H4 (cell line): ENCODE measurements at places on chromosomes 6 and 20. TPM values are rescaled to one million over a fixed set of nuclear protein-coding genes. Genes with fewer than 3 reads are reported as not detected.

Gene OR2H1
- total RNA-seq = not detected in 2 replicates

GRCh38 chr6:4805553-4806336, 29.5 kb downstream of the CDYL start:
- peak; percentile 60 for DNase-seq

DNA sequence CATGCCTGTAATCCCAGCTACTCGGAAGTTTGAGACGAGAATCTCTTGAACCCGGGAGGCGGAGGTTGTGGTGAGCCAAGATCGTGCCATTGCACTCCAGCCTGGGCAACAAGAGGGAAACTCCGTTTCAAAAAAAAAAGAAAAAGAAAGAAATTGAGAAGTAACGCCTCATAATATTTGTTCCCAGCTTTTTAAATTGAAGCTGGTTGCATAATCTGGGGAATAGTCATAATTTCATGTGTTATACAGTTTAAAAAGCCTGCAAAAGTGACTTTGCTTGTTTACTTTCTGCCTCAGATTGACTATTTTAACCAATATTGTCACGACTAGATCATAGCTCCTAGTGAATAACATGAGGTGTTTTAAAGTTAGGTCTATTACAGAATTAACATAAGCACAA, 7.2 kb downstream of the FAM217B start:
- DNase-seq = no peak

Gene BPIFB3
- not detected in 2 replicates for total RNA-seq

DNA sequence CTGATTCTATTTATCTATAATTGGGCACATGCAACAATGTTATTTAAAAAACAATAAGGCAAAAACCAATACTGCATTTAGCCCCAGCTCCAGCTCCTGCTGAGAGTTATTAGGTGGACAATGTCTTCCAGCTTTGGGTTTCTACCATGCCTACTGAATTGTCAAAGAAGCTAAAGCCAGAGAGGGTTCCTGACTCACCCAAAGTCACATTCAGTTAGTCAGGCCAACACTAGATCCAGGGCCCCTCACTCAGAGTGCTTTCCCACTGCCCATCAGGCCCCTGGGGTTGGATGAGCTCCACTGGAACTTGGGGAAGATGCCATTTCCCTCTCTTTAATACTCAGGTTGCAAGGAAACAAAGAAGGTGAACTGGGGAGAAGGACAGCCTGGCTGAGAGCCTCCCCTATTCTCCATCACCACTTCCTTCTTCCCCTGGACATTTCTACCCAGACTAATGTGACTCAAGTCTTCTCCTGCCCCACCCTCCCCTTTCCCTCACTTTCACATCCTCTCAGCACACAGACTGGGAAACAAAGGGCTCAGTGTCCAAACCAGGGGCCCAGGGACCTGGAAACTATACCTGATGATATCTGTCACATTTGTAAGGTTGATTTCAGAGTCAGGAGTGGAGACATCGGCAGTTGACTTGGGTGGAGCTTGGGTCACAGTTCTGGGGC, 6.0 kb downstream of the TREM1 start:
- DNase-seq = no peak

Gene TRAPPC3L
- total RNA-seq = 0.17 TPM in 1 of 2 replicates, not detected in the other

DNA sequence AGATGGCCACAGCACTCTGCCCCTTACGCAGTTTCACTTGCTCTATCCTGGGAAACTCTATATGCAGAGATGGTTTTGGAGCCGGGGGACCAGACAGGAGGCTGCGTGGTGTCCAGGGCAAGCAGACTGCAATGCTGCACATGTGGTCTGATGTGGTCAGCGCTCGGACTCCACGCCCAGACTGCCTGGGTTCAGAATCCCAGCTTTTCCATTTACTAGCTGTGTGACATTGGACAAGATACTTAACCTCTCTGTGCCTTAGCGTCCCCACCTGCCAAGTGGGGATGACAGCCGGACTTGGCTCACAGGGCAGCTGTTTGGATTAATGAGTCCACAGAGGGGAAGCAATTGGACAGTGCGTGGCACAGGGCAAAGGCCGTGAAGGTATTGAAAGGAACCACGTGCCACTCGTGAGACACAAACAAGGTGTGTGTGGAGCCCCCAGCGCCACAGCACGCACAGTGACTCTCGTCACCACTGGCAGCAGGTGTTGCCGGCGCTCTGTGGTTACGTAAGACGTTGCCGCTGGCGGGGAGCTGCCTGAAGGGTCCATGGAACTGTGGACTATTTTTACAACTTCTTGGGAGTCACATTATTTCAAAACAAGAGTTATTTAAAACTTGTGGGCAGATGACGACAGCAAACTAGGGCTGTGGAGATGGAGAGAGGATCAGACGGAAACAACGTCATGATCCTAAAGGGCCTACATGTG, 201.4 kb downstream of the PREX1 start:
- peak; percentile 46 for DNase-seq

GRCh38 chr6:126761854-126762253, 356.6 kb upstream of the RSPO3 start:
- no peak for DNase-seq

Gene KCNK16
- total RNA-seq = not detected in 2 replicates

DNA sequence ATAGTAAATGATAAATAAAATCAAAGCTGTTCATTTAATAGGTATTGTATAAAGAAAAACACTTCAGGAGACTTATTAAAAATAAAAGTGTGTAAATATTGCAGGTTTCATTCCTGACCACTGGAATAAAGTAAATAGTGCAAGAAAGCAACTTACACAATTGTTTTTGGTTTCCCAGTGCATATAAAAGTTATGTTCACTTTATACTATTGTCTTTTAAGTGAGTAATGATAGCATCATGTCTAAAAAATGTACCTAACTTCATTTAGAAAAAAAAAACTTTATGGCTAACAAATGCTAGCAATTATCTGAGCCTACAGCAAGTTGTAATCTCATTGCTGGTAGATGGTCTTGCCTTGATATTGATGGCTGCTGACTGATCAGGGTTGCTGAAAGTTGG, 726.6 kb upstream of the POU3F2 start:
- DNase-seq = no peak

Gene TGM2
- total RNA-seq = 7.0 and 7.1 TPM in 2 replicates

- no peak for DNase-seq
Measured at GRCh38 chr6:162181741-162182401, 545.7 kb downstream of the PRKN start.

Gene TAAR1
- not detected in 2 replicates for total RNA-seq

Gene GJE1
- not detected in 2 replicates for total RNA-seq

DNA sequence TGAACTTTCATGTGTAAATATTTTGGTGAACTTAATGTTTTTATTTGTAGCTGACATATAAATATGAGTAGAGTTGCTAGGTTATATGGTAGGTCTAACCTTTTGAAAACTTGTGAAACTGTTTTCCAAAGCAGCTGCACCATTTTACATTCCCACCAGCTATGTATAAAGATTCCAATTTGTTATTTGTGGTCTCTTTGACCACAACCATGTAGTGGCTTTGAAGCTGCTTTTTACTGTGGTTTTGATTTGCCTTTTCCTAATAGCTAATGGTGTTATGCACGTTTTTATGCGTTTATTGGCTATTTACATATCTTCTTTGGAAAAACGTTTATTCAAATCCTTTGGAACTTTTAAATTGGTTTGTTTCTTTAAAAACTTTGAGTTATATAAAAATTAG, 10.3 kb downstream of the CST3 start:
- DNase-seq = no peak

DNA sequence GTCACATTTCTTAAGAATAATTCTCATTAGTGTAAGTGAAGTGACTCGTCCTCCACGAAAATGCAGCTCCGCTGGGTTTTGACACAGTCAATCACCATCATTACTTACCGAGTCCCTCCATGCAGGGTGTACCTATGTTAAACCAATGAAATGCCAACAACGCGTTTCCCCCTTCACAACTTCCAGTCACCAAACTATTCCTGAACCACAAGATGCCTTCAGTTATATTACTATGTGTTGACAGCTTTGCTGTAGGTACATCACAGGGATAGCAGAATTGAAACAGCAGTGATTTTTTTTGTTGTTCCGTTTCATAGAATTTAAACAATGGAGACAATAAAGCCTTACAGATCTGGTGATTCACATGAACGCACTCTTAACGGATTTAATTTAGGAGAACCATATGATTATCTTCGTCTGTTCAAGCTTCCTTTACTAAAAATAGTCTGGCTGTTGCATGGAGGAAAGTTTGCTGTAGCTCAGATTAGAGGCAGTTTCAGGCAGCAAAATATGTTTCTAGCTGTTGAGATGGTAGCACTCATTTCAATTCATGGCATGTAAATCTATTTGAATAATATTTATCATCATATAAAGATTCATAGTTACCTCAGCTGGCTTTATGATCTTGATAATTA, 652.8 kb downstream of the PRKN start:
- DNase-seq = no peak

DNA sequence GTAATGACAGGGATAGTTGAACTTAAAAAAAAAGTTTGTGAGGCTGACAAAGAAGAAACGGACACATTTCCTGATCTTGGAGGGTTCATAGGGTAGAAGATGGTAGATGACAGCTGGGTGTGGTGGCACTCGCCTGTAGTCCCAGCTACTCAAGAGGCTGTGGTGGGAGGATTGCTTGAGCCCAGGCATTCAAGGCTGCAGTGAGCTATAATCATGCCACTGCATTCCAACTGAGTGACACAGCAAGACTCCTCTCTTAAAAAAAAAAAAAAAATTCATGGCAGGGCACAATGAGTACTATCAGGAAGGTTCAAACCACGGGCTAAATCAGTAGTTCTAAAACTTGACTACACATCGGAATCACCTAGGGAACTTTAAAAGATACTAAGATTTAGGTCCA, 2.0 kb upstream of the MICA start:
- peak; percentile 85 for DNase-seq

- DNase-seq = peak; percentile 66
Measured at GRCh38 chr6:154319231-154319858, 37.3 kb downstream of the IPCEF1 start.

Gene FNDC1
- 0.04 and 0.31 TPM in 2 replicates for total RNA-seq

Gene PFDN4
- 147 and 169 TPM in 2 replicates for total RNA-seq

Gene FAM83D
- 66.2 and 67.5 TPM in 2 replicates for total RNA-seq

- peak; percentile 92 for DNase-seq
Measured at GRCh38 chr20:62704341-62704948, 4.2 kb upstream of the NTSR1 start.

GRCh38 chr6:164258421-164258820, 843.9 kb downstream of the QKI start:
- DNase-seq = no peak

Gene SPTLC3
- 4.0 and 5.5 TPM in 2 replicates for total RNA-seq

Gene SLC17A1
- not detected in 2 replicates for total RNA-seq

DNA sequence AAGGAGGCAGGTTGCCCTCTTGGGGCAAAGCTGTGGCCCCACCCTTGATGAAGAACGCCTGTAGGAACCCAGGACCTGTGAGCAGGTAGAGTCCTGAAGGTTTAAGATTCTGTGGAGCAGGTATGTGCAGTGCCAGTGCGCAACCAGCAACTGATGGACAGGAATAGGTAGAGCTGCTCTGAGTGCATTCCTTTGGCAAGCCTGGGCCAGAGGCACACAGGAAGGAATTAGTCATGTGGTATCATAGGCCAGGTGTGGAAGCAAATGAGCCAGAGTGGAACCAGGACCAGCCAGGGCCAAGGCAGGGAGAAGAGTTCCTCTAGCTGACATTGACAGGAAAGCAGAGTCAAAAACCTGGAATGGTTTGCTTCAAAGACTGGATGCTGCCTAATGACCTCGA, 1.4 kb upstream of the KHDC1 start:
- no peak for DNase-seq

Gene TPX2
- total RNA-seq = 111 and 128 TPM in 2 replicates

Gene SUMO4
- total RNA-seq = 0.29 TPM in 1 of 2 replicates, not detected in the other

GRCh38 chr6:19356692-19357091, 480.5 kb upstream of the ID4 start:
- no peak for DNase-seq

Gene DNMT3B
- 3.3 and 5.4 TPM in 2 replicates for total RNA-seq

- no peak for DNase-seq
Measured at GRCh38 chr6:129609635-129610034, 100.3 kb downstream of the ARHGAP18 start.

DNA sequence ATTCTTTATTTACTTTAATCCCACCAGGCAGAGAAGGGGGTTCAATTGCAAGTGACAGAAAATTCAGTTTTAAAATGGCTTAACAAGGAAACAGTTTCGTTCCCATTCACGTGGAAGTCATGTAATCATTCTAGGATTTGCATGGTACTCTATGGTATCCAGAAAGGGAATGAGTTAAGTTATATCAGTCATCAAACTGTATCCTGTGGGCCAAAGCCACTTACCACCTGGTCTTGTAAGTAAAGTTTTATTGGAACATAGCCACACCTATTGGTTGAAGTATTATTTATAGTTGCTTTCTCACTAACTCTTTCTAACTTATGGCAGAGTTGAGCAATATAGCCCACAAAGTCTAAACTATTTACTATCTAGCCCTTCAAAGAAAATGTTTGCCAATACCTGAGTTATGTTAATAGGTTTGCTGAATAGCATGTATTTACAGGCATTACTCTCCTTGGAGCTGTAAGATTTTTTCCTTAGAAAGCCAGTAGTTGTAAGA, 10.2 kb upstream of the MMS22L start:
- peak; percentile 35 for DNase-seq

GRCh38 chr6:63352544-63353285, 32.9 kb upstream of the LGSN start:
- peak; percentile 55 for DNase-seq

GRCh38 chr6:99282479-99283062, 66.9 kb downstream of the FAXC start:
- no peak for DNase-seq

- DNase-seq = no peak
Measured at GRCh38 chr6:148628251-148628650, 118.6 kb upstream of the UST start.

- no peak for DNase-seq
Measured at GRCh38 chr6:56959094-56959493, 4.2 kb downstream of the BEND6 start.

DNA sequence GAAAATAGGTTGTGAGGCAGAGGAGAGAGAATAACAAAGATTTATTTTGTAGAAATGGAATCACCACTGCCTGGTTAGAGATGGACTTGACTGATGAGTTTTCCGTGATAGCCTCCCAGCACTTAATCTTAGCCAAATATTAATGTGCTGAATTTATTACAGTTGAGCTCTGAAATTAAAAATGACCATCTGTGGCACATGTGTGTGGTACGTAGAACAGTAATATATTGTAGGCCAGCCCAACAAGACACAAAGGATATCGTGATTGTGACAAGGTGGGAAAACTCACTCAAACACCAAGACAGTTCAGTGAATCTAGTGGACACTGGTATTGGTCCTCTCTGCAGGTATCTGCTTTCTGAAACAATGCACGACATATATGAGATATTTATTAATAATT, 119.4 kb downstream of the HAO1 start:
- no peak for DNase-seq

- no peak for DNase-seq
Measured at GRCh38 chr6:3739311-3739897, 12.1 kb downstream of the PXDC1 start.

Gene EPHA7
- 1.7 and 5.6 TPM in 2 replicates for total RNA-seq

DNA sequence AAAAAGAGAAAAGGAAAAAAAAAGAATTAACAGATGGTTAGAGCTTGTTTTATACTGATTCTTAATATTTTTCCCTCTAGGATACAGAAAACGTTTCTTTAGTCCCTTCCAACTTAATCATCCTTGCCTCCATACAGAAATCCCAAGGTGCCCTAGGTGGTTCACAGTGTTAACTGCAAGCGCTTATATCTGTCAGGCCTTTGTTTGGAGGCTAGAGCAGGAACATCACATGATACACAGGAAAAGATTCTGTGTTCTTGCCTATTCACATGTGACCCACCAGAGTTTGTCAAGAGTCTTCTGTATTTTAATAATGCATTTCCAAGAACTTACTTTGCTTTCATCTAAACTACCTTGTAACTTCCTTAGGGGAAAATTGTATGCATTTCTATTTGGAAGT, 31.3 kb downstream of the ANKRD6 start:
- no peak for DNase-seq
